ENCODE measurements at places on chromosomes 11 and 22.

- no peak for DNase-seq
These were observed 5.0 kb downstream of the ASCL2 start for GRCh38 chr11:2265396-2265795.

- DNase-seq = no peak
These were observed 33.3 kb downstream of the ABTB2 start for GRCh38 chr11:34324466-34324865.

DNA sequence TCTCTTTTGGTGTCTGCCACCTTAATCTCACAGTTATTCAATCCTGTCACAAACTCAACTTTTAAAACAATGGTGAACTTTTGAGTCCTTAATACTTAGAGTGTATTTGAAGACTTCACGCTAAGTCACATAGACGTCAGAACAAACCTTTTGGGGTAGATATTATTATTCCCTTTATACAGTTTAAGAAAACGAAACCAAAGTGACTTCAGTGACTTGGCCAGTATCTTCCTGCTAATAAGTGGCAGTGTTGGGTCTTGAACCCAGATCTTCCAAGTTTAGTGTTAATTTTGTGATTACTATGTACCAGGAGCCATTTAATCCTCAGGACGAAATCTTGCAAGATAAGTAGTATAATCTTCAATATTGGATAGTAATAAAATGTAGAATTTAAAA, 691 bp downstream of the CEP295 start:
- no peak for DNase-seq

DNA sequence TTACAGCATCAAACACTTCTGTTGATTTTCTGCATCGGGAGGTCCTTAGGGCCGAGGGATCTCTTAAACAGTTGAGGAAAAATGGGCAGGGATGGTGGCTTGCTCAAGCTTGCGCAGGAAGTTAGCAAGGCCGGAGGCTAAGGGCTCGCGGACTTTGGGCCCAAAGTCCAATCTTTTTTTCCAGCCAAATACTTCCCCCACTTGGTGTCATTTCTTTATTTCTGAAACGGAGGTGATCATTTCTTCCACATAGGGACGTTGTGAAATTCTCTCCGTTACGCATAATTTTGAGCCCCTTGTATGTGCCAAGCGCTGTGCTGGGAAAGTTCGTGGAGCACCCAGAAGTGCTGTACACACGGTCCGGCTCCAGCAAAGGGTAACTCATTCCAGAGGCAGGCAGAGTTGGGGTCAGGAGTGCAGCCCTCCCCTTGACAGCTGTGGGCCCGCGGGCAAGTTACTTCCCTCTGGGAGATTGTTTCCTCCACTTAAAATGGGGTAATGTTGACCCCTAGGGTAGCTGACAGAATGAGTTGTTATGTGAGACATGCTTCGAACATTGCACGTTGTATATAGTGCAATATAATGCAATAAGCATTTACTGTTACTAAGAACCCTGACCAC, 809 bp downstream of the MIEF1 start:
- DNase-seq = no peak

- peak; percentile 70 for DNase-seq
These were observed 107.4 kb downstream of the ZBTB16 start for GRCh38 chr11:114166897-114167323.

DNA sequence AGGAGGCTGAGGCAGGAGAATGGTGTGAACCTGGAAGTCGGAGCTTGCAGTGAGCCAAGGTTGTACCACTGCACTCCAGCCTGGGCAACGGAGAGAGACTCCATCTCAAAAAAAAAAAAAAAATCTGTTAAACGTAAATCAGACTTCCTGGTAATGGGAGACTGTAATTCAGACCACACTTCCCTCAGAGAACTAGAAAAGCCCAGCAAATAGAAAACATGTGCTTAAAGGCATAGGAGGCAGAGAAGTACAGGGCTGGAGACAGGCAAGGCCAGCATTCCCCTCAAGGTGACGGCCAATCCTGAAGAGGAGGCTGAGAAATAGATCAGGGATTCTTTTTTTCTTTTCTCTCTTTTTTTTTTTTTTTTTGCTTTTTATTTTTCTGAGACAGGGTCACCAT, 8.2 kb downstream of the GGT5 start:
- DNase-seq = no peak

DNA sequence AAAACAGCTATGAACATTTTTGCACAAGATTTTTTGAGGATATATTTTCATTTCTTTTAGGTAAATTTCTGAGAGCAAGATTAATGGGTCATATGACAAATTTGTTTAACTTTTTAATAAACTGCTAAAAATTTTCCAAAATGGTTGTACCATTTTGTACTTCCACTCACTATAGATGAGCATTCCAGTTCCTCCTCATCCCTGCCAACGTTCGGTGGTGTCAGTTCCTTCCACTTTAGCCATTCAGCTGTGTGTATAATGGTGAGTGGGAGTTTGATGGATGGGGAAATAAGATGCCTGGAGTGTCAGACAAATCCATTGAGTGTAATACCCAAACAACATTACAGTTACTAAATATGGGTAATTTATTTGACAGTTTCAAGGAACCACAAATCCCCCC, 49.7 kb downstream of the MIAT start:
- DNase-seq = no peak
